Uterine smooth muscle cell (primary cell): ENCODE measurements at places on chromosomes 7 and 10. TPM values are rescaled to one million over a fixed set of nuclear protein-coding genes. Genes with fewer than 3 reads are reported as not detected.

The ZNF138 gene
- 5.9 and 7.1 TPM in 2 replicates for total RNA-seq

The MYPN gene
- total RNA-seq = 0.25 and 0.55 TPM in 2 replicates

The LRRC61 gene
- 1.9 and 2.2 TPM in 2 replicates for total RNA-seq

The CDK14 gene
- 49.6 and 57.8 TPM in 2 replicates for total RNA-seq

The GRID1 gene
- total RNA-seq = 0.33 and 1.9 TPM in 2 replicates

The BTBD16 gene
- not detected in 2 replicates for total RNA-seq
